Activated naive CD8-positive, alpha-beta T cell treated with anti-CD3 and anti-CD28 coated beads, Interleukin-2, amount 10 ng/mL, durations not matched to agents 7 days and 5 days (primary cell): ENCODE measurements at places on chromosomes 4 and X. TPM values are rescaled to one million over a fixed set of nuclear protein-coding genes. Genes with fewer than 3 reads are reported as not detected.

GRCh38 chrX:31219174-31219573 is 147.3 kb upstream of the FTHL17 start:
- H3K4me1 ChIP-seq: peaks cover 2% of the 10 kb centered on the region
- H3K4me3 ChIP-seq: no peak overlapping the region
- H3K27me3 ChIP-seq: no peaks in the 10 kb centered on the region
- H3K27ac ChIP-seq: no peak overlapping the region
- no peaks in the 10 kb centered on the region for H3K36me3 ChIP-seq

DNA sequence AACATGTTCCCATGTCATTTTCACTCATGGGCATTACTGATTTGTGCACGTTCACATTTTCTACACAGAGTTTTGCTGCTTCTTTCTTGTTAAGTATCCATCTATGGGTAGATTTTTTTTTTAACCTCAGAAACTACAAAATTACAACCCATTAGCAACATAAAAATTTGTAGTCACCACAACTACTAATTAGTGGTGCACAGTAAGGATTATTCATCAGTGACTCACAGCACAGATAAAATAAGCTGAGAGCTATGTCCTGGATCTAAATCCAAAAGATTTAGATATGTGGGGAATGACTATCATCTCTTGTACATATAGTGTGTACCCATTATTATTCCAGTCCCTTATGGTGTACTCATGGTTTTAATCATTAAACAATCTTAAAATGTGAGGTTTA is 19.7 kb upstream of the AMELX start:
- no peak for DNase-seq
- no peaks in the 10 kb centered on the region for H3K4me1 ChIP-seq
- H3K36me3 ChIP-seq: no peaks in the 10 kb centered on the region
- H3K4me3 ChIP-seq: no peak overlapping the region
- H3K27me3 ChIP-seq: no peaks in the 10 kb centered on the region

DNA sequence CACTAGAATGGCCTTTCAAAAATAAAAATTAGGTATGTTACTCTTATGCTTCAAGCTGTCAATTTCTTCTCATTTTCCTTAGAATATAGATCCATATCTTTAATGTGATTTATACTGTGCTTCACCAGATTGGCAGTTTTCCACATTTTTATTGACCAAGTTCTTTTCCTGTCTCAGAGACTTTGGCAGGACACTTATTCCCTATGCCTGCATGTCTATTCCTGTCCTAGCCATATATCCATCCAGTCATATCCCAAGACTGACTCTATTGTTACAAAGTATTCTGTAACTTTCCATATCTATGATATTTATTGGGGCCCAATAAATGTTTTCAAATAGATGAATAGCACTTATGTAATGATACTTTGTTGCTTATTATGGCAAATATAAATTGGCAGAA is 450.7 kb downstream of the GASK1B start:
- no peaks in the 10 kb centered on the region for H3K4me1 ChIP-seq
- no peak overlapping the region for H3K4me3 ChIP-seq
- H3K36me3 ChIP-seq: no peaks in the 10 kb centered on the region
- DNase-seq: no peak
- H3K27ac ChIP-seq: no peak overlapping the region

DNA sequence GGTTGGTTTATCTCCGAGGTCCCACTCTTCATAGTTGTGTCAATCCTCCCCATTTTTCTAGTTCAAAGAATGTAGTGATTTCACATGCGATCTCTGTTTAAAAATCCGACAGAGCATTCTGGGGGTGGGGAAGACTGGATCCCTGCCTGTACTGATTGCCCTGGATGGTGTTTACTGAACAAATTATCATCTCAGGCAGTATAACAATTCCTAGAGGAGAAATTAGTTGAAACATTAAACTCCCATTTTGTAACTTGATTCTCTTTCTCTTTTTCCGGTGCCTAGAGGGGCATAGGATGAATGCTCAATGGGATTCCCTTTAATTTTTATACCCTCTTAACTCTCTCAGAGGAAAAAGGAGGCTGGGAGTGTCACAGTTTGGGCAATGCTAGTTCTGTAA is 10.0 kb upstream of the CWH43 start:
- H3K27me3 ChIP-seq: peaks cover 16% of the 10 kb centered on the region
- no peak for DNase-seq
- H3K36me3 ChIP-seq: no peaks in the 10 kb centered on the region
- H3K4me1 ChIP-seq: no peaks in the 10 kb centered on the region
- H3K4me3 ChIP-seq: no peak overlapping the region
- no peak overlapping the region for H3K27ac ChIP-seq

DNA sequence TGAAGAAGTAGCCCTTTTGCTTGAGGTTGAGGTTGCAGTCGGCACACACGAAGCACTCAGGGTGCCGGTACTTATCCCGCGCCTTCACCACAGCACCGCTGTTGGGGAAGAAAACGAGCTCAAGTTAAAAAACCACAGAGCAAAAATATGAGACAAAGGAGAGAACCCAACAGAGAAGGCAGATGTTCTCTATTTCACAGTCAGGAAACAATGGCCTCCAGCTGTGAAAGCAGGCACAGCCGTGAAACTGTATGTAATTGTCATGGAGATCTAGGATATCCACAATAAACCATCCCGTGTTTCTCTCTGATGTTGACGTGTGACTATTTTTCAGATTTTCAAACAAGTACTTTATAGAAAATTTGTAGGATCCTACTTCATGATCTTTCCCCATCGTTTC is 30.9 kb upstream of the CCDC110 start:
- DNase-seq: no peak
- H3K36me3 ChIP-seq: no peaks in the 10 kb centered on the region
- no peak overlapping the region for H3K4me3 ChIP-seq
- H3K4me1 ChIP-seq: no peaks in the 10 kb centered on the region
- H3K27ac ChIP-seq: no peak overlapping the region

DNA sequence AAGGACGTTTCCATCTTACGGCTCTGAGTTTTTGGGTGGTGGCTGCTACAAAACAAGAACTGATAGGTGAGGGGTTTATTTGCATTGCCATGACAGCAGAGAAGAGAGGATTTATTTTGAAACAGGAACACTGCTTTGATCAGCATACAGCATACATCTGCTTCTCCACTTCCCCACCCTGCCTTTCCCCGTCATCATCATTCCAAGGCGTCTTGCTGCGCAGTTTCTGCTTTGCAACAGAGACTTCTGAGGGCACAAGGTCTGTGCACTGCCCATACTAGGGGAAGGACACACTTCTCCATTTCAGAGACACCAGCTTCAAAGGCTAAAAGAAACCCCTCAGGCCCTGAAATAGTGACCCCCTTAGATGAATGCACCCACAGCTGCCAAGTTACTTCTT is 19.1 kb downstream of the STARD8 start:
- H3K27me3 ChIP-seq: peaks cover 5% of the 10 kb centered on the region
- no peak overlapping the region for H3K4me3 ChIP-seq
- no peak overlapping the region for H3K27ac ChIP-seq
- H3K36me3 ChIP-seq: no peaks in the 10 kb centered on the region
- no peaks in the 10 kb centered on the region for H3K4me1 ChIP-seq

DNA sequence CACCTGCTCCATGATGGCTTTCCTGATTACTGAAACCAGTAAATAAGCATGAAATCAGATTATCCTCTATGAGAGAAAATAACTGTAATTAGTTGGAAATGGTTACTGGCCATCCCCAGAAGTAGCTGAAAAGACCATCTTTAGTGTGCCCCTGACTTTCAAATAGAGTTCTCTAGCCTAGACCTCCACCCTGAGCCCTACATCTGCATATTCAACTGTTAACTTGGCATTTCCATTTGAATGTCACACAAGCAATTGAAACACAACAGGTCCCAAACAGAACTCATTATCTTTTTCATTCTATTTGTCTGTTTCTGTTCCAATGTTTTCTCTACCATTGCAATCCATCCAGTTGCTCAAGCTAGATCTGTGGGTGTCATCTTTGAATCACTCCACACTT is 952.3 kb downstream of the RPA4 start:
- no peaks in the 10 kb centered on the region for H3K27me3 ChIP-seq
- no peak overlapping the region for H3K4me3 ChIP-seq
- H3K4me1 ChIP-seq: no peaks in the 10 kb centered on the region
- no peak overlapping the region for H3K27ac ChIP-seq
- DNase-seq: no peak

GRCh38 chrX:140744085-140744484 is 34.5 kb downstream of the LINC00632 start:
- no peak overlapping the region for H3K27ac ChIP-seq
- H3K4me1 ChIP-seq: no peaks in the 10 kb centered on the region
- no peak overlapping the region for H3K4me3 ChIP-seq

DNA sequence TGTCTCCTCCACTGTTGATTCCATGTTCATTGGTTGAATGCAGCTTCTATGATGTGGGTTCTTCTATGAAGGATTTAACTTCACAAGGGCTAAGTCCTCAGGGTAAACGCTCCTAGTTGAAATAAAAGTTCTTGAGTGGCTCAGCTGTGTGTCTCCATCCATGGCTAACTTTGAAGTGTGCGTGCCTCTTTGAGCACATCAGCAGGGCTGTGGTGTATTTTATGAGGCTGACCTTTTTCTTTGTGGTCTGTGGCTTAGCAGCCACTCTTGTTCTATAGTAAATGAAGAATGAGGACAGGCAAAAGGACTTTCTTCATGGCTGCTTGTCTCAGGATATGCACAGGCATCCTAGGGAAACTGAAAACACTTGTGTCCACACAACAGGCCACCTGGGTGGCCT is 88.5 kb downstream of the KIT start:
- no peak for DNase-seq
- no peaks in the 10 kb centered on the region for H3K27me3 ChIP-seq
- H3K4me3 ChIP-seq: no peak overlapping the region
- no peak overlapping the region for H3K27ac ChIP-seq
- H3K36me3 ChIP-seq: no peaks in the 10 kb centered on the region

- H3K4me1 ChIP-seq: peaks cover 4% of the 10 kb centered on the region
- DNase-seq: no peak
- no peak overlapping the region for H3K27ac ChIP-seq
- no peaks in the 10 kb centered on the region for H3K27me3 ChIP-seq
- no peak overlapping the region for H3K4me3 ChIP-seq
Measured at GRCh38 chrX:134525086-134525792, 65.3 kb downstream of the HPRT1 start.

DNA sequence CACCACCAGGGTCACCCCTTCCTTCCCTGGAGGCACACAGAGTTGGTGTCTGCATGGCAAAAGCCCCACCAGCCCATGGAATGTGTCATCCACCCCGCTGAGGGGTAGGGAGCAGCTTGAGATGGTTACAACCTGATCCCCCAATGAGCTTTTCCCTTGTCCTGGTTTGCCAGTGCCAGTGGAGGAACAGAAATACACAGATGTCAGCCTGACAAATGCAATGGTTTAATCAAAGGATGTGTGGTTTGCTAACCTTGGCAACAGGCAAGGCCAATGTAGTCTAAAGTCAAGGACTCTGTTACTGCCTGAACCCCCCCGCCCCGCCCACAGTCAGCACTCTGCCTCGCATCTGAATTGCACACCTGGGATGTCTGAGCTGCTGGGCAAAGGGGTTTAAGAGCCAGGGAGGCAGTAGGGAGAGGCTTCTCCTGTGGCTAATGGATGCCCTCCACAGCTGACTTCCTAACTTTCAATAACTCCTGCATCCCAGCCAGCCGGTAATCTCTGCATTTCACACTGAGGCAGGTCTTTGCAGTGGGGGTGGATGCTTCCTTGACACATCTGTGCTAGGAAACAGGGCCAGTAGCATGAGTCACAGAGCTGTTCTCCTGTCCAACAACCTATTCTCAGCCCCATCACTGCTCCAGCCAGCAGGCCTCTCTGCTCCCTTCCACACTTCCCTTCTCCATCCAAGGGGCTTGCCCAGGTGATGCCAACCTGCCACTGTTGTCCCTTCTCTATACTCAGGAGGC is 137.5 kb downstream of the AMMECR1 start:
- no peak for DNase-seq
- peaks cover 8% of the 10 kb centered on the region for H3K36me3 ChIP-seq
- peaks cover 3% of the 10 kb centered on the region for H3K4me1 ChIP-seq

DNA sequence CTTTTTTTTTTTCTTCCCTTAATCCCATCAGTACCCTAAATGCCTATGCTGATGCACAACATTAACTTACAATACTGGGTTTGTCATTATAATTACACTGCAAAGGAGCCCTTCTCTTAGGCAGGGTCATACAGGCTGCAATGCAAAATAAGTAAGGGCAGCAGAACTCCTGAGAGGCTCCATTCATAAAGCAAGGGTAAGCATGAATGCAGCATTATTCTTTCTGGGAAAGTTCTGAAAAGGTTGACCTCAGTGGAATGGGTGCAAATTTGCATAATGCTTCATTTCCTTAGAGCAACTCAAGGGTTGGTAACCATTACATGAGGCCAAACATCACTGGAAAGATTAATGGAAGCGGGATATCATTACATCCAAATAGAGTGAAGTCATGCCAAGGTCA is 789.2 kb downstream of the KLHL13 start:
- H3K27ac ChIP-seq: no peak overlapping the region
- H3K36me3 ChIP-seq: no peaks in the 10 kb centered on the region
- H3K4me1 ChIP-seq: no peaks in the 10 kb centered on the region
- H3K4me3 ChIP-seq: no peak overlapping the region
- H3K27me3 ChIP-seq: no peaks in the 10 kb centered on the region
- DNase-seq: no peak

SUV39H1 gene
- 25.4 TPM for total RNA-seq

NKX3-2 gene
- total RNA-seq: not detected

HHIP gene
- total RNA-seq: not detected
